ENCODE measurements at places on chromosomes 3 and 15.
A peak's percentile ranks its signal among the peaks of the same experiment; 100 is the strongest.

DNA sequence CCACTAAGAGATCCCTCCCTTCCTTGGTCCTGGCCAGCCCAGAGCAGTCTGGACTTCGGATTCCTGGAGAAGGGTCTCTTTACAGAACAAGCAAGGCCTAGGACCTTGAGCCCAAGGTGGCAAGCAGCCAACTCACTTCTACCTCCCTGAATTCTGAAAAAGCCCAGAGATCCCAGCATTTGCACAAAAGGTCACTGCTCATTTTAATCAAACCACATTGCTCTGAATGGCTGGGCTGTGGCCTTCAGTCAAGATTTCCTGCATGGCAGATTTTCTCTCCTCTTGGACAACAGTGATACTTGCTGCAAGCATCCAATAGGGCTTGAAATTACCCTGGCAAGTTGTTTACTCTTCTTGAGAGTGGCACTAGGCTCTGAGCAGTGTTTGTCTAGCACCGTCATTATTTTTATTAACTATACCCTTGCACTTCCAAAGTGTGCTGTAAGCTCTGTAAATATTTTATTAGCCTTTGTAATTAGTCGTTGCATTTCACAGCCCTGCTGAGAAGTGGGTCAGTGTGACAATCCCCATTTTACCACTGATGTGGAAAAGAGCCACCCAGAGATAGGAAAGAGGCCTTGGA lies 274.7 kb upstream of the CTNNB1 start:
- DNase-seq = no peak

GRCh38 chr15:99506399-99506798 lies 59.4 kb upstream of the MEF2A start:
- no peak for DNase-seq

DNA sequence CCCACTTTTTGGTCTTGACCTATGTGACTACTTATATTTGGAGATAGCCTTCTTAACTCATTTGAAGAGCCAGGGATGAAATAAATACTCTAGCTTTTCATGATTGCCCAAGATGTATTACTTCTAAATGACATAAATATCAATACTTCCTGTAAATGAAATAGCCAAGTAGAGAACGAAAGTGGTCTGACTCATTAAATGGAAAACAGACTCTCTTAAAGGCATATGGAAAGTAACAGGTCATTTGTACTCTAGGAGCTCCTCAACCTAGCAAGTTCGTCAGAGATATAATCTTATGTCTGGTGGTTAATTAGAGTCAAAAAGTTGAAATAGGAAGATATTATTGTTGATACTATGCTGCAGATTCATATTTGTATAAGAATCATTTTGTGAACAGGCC lies 1105.4 kb downstream of the TUSC7 start:
- peak; percentile 24 for DNase-seq

DNA sequence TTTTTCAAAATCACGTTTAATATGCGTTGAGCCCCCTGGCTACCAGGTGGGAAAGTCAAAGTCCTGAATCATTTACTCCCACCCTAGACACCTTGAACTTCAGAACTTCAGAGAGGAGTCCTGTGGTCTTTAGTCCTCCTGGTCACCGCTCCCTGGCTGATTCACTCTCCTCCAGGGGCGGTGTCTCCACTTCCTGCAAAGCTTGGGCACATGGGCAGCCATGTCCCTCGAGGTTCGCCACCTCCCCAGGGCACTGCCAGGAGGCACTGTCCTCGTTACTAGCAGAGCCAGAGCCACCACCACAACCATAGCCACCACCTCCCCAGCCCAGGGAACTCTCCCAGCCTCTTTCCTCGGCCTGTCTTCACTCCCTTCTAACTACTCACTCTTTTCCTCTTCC lies 31.0 kb downstream of the LOXL1 start:
- peak; percentile 0 for DNase-seq

Data from muscle of leg (tissue), 16 donors.